ENCODE measurements at places on chromosomes 1 and 21.

GRCh38 chr1:53473463-53473862 lies 14.3 kb downstream of the DMRTB1 start:
- no peak for DNase-seq

GRCh38 chr1:99660496-99660895 lies 14.6 kb downstream of the PALMD start:
- DNase-seq = no peak

GRCh38 chr1:71618766-71619530 lies 538.1 kb upstream of the ZRANB2 start:
- no peak for DNase-seq

GRCh38 chr1:2170211-2170610 lies 24.4 kb downstream of the FAAP20 start:
- no peak for DNase-seq

DNA sequence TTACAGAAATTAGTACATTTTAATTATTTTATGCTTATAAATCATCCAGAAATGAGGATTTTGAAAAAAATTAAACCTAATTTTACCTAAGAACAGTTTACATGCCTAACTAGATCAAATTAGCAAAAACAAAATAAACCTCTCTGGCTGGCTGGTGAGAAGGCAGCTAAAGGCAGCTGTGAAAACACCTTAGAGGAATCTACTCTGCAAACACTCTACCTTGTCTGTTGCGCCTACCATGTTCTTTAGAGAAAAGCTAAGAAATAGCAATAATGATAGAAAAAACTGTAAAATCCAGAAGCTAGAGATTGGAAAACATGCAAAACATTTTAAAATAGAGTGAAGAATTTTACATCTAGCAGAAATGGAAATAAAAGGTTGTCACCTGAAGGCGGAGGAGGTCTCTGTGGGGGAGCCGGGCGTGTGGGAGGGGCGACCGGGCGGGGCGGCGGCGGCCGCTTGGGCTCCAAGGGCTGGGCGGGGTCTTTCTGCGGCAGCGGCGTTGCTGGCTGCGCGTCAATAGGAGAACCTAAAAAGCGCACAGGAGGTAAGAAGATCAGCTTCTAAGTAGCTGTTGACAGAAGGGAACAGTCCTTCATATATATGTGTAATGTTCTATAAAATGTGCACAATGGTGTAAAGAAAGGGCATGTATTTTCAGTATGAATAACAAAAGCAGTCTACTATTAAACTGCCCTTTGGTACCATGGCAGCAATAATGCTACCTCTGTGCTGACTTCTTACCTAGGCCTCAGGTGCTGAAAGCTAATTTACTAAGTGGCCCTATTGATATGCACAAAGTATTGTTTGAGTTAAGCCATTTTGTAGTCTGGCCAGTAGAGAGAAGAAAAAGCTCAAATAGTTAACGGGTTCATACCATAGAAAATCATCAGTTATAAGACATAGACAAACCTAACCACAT lies 33.3 kb upstream of the CFAP298 start:
- no peak for DNase-seq

- DNase-seq = no peak
Observed at GRCh38 chr1:235739124-235739523, 89.5 kb upstream of the GNG4 start.

GRCh38 chr1:24027838-24028468 lies 47.8 kb upstream of the SRSF10 start:
- no peak for DNase-seq

DNA sequence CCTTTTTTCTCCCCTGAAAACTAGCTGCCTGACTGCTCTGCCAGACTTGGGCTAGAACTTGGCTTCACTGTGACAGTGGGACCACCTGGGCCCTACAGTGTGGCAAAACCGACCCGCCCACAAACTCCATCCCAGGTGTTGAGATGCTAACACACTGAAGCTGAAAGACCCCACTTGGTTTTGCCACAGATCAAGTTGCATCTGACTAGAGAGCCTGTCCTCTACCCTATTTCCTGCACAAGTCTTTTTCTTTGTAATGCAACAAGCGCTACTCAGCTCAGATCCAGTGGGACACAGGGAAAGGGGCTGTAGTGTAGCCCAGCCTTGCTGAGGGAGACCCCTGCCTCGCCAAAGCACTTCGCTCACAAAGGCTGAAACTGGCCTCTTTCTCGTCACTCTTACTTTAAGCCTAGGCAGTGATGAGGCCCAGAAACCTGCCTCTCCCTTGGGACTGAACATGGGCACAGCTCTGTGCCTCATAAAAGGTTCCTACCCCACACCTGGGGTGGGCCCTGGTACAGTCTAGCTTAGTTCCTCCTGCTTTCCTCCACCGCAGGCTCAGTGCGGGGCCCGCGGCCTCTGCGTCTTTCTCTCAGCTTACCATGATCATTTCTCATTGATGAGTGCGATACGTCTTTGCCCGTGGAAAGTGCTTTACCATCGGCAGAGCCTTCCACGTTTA lies 9.7 kb downstream of the ALPL start:
- no peak for DNase-seq

- no peak for DNase-seq
Observed at GRCh38 chr1:32695098-32695904, 7.3 kb downstream of the SYNC start.

DNA sequence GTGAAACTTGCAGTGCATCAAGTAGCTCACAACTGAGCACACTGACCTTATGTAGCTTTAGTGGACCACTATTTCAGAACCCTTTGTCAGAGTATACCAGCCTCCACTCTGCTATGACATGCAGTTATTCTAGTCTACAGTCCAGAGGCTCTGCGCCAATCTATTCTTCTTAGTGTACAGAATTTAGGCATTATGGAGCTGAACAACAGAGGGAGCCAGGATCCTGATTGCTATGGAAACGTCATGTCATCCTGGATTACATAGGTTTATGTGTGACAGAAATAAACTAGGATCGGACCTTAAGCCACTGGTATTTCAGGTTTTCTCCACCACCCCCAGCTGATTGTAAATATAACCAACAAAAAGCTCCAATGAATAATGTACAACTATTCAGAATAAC lies 48.1 kb upstream of the EEIG2 start:
- no peak for DNase-seq

DNA sequence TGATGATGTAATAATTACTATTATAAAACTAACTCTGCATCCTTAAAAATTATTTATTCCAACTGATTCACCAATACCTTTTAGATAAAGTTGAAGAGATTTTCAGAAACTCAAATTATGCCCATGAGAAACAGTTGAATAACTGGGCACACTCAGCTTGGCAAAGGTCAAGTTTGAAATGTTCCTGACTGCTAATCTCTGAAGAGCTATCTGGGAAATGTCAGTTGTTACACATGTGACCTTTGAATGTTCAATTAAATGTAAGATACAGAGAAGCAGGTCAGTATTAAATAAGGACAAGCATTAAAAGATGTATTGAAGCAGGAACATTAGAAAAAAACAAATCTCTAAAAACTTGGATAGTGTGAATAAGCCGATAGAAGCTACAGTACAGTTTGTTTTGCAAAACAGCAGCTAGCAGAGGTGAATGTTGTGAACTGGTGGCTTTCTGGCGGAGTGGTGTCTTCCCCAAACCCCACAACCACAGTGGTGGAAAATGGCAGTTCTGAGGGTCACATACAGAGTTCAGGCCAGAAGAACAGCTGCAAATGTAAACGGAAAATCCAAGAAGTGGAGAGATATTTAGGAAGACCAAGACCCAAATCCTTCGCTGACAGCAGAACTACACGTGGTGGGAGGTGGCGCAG lies 61.9 kb upstream of the SLC5A9 start:
- DNase-seq = no peak

GRCh38 chr1:111475701-111476100 lies 1.9 kb downstream of the C1orf162 start:
- no peak for DNase-seq

- DNase-seq = no peak
Observed at GRCh38 chr21:40481764-40482163, 365.2 kb downstream of the DSCAM start.

DNA sequence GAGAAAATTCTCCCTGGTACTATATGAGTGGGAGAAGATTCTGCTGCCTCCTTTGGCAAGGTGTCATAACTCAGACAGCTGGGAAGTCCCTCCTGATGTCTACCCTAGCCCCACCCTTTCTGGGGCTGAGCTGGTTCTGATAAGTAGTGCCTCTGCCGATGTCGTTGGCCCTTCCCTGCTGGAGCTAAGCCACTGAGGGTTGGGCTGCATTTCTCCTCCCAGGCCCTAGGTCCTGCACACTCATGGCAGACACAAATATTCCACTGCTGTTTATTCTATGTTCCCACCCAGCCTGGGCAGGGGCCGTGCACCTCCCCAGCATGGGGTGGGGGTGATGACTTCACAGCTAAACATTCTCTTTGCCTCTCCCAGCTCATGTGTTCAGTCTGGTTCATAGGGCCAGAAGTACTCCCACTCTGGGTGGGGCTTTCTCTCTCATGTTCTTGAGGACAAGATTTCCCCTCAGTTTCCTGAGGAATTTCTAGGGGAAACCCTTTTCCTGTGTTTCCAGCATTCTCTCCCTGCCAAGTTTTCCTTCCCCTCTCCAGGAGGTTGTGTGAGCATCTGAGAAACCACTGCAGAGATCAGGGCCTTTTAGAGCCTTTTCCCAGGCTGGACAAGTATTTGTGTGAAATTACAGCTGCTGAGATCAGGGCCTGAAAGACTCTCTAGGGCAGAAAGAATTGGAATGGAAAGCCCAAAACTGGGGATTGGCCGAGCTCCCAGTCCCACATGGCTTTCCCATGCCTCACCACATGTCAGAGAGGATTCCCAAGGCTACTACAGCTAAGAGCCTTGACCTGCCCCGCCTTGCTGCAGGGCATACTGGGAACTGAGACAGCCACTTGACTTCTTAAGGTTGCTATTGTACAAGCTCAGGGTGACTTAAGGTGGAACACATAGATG lies 66.2 kb downstream of the ATP2B4 start:
- DNase-seq = no peak

- no peak for DNase-seq
Observed at GRCh38 chr1:185964946-185965345, 230.8 kb downstream of the HMCN1 start.

- DNase-seq = no peak
Observed at GRCh38 chr1:76640092-76640491, 227.2 kb upstream of the ST6GALNAC5 start.

DNA sequence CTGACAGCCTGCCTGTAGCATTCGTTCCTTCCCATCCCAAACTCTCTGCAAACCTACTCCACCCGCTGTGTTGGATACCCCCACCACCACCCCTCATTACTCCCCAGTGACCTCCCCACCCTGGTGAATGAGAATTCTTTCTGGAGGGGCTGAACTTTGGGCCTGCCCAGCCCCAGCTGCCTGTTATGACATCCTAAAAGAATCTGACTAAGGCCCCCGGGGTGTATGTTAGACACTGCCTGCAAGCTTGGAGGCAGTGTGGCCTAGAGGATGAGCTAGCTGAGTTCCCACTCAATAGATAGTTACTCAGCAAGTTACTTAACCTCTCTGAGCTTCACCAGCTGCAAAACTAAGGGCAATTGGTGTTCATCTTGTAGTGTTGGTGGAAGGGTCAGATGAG lies 110.2 kb upstream of the FGGY start:
- no peak for DNase-seq

GRCh38 chr1:24749886-24750285 lies 4.6 kb downstream of the CLIC4 start:
- DNase-seq = no peak

GRCh38 chr1:95002164-95002539 lies 70.6 kb downstream of the ALG14 start:
- no peak for DNase-seq

DNA sequence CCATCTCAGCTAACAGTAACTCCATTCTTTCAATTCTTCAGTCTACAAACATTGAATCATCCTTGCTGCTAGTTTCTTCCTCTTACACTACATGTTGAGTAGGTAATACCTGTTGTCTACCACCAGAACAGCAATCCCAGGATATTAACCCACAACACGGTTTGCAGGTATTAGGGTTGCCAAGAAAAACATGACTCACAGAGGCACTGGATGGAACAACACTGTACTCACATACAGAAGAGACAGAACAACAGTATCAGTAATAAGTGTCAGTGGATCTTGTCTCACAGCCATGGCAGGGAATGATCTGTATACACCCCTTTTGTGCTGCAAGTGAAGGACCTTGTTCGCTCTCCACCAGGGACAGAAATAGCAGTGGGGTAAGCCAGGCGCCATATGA lies 212.1 kb downstream of the GPR52 start:
- DNase-seq = no peak

- peak; percentile 88 for DNase-seq
Observed at GRCh38 chr1:155084722-155085503, 6.3 kb downstream of the EFNA3 start.

DNA sequence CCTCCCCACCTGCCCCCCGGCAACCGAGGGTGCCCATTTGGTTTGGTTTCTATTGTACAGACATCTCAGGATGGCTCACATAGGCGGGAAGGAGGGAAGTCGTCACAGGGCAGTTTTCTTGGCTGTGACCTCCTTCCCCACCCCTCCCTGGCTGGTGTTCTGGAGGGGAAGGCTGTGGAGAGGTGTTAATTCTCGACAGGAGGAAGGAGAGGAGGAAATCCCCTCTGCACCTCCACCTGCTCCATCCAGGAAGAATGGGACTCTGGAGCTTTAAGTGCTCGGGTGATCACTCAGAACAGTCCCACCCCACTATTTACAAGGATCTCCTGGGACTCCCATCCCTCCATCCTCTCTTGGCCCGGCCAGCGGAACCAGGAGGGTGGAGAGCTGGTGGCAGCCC lies 7.6 kb downstream of the MEX3A start:
- no peak for DNase-seq

DNA sequence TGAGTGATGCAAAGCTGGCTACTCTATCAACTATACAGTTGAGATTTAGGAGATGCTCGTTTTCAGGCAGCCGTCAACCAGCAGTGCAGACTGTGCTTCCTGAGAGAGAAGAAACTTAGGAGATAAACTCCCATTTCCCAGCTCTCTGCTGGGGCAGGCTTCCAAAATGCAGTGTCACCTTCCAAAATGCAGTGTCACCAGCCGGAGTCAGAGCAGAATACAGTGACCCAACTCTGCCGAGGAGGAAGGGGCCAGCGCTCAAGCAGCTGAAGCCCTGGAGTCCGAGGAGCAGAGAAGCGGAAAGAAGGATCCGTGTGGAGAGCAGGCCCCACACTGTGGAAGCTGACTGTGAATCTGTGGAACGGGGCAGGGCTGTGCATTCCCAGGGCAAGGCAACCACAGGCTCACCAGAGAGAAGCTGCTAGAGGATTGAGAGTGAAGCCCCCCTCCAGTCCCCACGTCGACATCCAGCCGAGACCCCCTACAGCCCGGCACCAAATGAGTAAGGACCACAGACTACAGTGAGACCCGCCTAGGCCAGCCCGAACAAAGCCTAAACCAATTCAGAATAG lies 703 bp upstream of the KRTAP12-1 start:
- DNase-seq = no peak

GRCh38 chr1:116740746-116741145 lies 13.5 kb upstream of the CD2 start:
- DNase-seq = no peak
